AG09319 (cell line): ENCODE measurements at places on chromosomes 12 and 14.

- no peak for DNase-seq
These were observed 29.1 kb downstream of the PAWR start for GRCh38 chr12:79661629-79662028.

- no peak for DNase-seq
These were observed 19.0 kb downstream of the NOC4L start for GRCh38 chr12:132163041-132163910.

- DNase-seq = no peak
These were observed 69.6 kb downstream of the MGST1 start for GRCh38 chr12:16417058-16417457.

GRCh38 chr14:99700379-99700778, 16.3 kb downstream of the CYP46A1 start:
- no peak for DNase-seq

DNA sequence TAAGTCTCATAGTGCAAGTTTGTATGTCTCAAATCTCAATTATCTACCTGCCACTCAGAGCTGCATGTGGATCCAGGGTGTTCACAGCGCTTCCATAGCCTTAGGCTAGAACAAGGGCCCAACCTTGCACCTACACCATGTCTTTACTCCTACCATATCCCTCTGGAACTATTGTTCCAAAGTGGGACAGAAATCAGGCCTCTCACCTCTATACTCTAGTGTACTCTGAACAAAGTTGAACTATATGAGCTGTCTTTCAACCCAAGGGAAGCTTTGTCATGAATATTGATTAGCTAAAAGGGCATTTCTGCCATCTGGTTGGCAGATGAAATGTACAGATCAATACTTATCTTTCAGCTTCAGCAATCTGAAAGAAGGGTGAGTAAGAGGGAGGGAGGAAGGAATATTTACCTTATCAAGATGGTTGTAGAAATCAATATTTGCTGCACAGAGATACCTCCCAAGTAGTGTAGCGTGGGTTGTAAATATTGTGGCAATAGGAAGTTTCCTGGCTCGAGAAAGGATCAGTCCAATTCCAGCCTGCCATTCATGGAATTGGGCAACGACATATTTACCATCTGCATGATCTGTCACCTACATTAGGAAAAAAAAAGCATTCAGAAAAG, 30.8 kb downstream of the GYS2 start:
- DNase-seq = no peak

DNA sequence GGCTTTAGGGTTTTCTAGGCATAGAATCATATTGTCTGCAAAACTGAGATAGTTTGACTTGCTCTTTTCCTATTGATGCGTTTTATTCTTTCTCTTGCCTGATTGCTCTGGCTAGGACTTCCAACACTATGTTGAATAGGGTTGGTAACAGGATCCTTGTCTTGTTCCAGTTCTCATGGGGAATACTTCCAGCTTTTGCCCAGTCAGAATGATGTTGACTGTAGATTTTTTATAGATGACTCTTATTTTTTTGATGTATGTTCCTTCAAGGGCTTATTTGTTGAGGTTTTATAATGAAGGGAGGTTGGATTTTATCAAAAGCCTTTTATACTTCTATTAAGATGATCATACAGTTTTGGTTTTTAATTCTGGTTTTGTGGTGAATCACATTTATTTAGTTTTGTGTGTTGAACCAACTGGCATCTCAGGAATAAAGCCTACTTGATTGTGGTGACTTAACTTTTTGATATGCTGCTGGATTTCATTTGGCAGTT, 478.2 kb downstream of the TMEM117 start:
- no peak for DNase-seq
